ENCODE measurements at places on chromosomes 6 and 20.

DNA sequence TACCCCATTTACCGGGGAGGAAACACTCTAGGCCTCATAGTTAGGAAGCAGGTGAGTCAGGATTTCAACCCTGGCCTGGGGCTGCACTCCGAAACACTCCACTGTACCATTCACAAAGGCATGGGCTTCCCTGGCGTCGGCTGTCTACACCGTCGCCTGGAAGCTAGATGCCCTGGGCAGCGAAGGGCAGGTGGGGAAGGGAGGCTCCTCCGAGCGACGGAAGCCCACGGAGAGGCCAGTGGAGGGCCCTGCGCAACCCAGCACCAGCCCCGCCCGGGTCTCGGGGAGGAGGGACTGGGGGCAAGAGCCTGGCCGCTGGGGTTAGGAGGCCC is 16.1 kb downstream of the SDCBP2 start:
- no peak for DNase-seq

DNA sequence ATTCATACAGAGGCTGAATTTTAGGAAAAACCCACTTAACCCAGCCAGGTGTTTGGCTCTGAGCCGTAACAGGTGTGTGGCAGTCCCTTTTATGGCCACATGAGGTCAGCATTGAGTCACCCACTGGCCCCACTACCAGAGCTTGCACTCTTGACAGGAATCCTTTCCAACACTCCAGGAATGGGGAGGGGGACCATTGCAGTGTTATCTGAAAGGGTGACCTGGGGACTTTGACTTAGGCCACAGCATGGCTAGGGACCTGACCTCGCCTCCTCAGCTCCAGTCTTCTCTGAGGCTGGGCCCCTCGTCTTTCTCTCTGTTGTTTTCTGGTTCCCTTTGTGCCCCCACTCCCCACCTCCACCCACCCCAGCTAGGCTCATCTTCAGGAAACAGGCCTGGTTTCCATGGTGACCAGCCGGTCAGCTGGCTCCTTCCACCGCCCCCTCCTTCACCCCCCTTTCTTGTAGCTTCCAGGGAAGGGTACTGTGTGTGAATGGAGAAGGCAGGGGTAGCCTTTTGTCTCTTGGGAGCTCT is 2.1 kb upstream of the TMEM151B start:
- DNase-seq = no peak

- no peak for DNase-seq
Observed at GRCh38 chr6:100719883-100720682, 161.0 kb downstream of the ASCC3 start.

GRCh38 chr6:56688521-56688920 is 45.8 kb upstream of the DST start:
- no peak for DNase-seq

- no peak for DNase-seq
Observed at GRCh38 chr6:136014454-136015437, 163.2 kb downstream of the PDE7B start.

DNA sequence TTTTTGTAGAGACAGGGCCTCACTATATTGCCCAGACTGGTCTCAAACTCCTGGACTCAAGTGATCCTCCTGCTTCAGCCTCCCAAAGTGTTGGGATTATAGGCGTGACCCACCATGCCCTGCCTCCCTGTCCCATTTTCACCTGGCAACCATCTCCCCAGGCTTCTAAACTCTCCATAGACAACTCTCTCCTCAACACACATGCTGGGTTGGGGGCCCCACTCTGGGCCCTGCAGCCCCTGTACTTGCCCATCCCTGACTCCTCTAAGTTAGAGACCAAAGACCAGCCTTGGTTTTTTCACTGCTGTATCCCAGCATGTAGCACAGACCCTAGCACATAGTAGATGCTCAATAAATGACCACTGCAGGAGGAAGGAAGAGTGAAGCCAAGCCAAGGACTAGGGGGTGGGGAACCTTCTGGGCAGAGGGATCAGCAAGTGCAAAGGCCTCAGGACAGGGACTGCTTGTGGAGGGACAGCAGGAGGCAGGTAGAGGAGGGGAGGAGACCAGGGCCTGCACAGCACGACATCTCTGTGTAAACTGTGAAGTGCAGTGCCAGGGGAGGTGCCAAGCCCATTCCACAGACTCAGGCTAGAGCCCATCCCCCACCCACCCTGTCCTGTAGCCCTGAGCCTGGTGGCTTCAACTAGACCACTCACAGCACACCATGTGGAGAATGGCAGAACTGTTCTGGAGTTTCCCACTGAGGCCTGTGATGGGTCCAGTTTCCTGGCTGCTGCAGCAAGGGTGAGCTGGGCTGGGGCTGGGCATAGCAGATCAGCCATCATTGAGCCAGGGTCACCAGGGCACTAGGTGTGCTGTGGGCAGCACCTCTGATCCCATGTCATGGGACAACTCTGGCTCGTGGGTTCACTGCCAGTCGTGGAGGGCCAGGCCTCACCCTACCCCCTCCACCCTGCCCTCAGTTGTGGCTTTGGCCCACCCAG is 3.4 kb upstream of the SRC start:
- no peak for DNase-seq

DNA sequence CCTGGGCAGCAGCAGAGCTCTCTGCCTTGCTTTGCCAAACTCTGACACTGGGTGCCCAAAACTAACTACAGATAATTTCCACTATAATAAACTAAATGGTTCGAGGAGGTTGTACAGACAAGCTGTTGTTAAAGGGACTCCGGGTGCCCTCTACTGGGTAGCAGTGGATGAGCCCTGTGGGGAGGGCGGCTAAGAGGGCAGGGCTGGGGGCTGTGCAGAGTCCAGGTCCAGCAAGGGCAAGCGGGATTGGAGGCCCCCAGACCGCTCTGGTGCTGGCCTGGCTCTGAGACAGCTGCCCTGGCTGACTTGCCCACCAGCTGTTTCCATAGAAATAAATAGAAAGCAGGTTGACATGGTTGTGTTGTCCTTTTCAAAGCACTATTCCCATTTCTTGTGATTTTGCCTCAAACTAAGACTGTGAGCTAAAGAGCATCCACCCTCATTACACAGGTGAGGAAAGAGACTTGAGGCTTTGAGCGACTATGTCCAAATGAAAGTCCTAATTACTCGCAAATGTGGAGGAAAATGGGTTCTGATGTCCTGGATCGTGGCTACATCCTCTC is 167.6 kb upstream of the CST7 start:
- DNase-seq = no peak

GRCh38 chr20:4021906-4022305 is 6.5 kb upstream of the RNF24 start:
- DNase-seq = no peak

- DNase-seq = no peak
Observed at GRCh38 chr6:7467007-7467897, 74.2 kb upstream of the DSP start.

GRCh38 chr20:33704197-33704924 is 15.7 kb downstream of the PXMP4 start:
- DNase-seq = no peak

DNA sequence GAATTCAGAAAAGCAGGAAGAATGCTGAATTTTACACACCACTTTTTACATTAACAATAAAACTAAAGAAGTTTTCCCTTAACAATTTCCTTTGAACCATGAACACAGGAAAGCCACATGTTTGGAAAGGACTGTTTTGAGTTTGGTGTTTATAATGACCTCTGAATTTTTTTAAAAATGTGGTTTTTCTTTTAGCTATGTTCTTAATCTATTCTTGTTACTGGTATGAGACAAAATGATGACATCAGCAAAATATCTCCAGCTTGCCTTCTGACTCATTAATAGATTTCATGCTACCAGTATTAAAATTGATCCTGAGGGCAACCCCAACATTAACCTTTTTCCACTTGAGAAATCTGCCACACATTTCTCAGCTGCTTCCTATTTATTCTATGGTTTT is 217.5 kb upstream of the THEMIS start:
- no peak for DNase-seq

GRCh38 chr6:143611580-143611979 is 66.2 kb upstream of the PHACTR2 start:
- DNase-seq = no peak

DNA sequence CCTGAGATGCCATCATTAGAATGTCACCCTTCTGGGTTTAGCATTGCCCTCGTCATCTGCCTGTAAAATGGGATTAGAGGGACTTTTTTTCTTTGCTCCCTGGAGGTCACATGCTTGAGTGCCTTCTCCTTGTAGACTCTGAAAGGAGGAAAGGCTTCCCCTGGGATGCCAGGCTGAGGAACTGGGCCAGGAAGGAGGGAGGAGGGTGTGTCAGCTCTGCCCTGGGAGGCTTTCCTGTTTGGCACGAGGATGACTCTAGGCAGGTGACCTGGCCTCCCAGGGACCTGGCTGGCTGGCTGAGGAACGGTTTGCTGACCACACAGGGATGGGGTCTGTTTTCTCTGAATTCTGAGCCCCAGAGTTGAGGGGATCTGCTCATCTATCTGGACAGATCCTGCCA is 137.9 kb upstream of the RNF24 start:
- no peak for DNase-seq

DNA sequence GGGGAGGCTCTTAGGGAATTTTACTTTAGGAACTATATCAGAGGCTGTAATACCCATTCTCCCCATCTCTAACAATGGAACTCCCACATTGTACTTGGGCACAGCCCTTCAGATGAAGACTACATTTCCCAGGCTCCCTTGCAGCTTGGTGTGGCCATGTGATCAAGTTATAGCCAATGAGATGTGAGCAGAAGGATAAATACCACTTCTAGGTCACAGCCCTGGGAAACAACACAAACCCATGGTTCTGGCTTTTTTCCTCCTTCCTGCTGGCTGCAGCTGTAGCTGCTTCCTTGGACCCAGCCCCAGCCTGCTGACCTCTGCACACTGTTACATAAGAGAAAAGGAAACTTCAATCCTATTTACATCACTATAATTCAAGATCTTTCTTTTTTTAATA is 445.9 kb upstream of the JARID2 start:
- DNase-seq = no peak

- DNase-seq = no peak
Observed at GRCh38 chr6:53616450-53617357, 48.9 kb downstream of the KLHL31 start.

DNA sequence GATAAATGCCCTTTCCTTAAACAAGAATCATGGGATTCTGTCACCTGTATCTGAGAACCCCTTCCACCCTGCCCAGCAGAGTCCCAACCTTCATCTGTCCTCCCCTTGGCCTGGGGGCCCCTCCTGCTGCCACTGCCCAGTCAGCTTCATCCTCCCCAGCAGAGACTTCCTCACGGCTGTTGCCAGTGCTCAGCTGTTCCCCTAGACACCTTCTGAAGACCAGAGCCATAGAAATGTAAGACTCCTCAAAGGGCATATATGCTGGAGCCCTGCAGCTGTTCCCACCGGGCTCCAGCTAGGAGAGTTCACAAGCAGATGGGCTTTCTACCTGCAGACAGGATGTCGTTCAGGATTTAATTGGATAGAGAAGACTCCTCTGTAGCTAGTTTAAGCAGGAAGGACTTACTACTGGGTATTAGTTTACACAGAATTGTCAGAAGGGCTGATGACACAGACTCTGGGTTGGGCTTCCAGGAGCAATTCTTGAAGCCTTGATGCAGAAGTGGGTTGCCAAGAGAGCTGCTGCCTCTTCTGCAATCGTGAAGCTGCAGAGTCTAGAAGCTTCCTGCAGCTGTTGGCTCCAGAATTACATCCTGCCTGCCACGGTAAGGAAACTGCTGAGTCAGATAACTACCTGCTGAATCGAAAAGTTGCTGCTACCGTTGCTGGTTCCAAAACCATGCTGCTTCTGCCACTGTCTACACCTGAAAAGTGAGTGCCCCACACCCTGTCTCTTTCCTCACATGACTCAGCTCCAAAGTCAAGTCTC is 57.1 kb upstream of the MLN start:
- DNase-seq = no peak

DNA sequence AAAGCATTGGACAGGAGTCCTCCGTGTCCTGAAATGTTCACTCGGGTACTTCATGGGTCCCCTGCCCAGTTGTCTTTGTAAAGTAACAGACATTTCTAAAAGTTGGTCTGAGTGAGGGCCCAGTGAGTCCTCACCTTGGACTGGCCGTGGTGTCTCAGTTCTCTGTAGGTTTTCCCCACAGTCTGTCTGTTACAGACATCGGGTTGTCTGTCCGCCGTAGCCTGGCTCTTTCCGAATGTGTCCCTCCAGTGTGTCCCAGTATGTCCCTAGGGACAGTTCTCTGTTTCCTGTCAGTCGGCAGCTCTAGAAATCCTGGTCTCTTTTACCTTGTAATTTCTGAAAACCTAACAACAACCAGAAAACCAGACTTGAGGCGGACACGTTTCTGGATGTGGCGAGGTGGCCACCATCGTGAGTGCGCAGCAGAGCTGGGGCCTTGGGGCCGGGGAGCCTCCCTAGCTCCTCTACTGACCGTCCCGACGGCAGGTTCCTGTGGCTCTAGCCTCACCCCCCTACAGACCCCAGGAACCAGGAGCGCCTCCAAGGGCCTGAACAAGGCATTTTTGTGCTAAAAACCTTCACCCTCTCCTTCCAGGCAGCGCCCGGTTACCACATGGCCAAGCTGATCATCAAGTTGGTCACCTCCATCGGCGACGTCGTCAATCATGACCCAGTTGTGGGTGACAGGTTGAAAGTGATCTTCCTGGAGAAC is 42.2 kb downstream of the PYGB start:
- DNase-seq = no peak

DNA sequence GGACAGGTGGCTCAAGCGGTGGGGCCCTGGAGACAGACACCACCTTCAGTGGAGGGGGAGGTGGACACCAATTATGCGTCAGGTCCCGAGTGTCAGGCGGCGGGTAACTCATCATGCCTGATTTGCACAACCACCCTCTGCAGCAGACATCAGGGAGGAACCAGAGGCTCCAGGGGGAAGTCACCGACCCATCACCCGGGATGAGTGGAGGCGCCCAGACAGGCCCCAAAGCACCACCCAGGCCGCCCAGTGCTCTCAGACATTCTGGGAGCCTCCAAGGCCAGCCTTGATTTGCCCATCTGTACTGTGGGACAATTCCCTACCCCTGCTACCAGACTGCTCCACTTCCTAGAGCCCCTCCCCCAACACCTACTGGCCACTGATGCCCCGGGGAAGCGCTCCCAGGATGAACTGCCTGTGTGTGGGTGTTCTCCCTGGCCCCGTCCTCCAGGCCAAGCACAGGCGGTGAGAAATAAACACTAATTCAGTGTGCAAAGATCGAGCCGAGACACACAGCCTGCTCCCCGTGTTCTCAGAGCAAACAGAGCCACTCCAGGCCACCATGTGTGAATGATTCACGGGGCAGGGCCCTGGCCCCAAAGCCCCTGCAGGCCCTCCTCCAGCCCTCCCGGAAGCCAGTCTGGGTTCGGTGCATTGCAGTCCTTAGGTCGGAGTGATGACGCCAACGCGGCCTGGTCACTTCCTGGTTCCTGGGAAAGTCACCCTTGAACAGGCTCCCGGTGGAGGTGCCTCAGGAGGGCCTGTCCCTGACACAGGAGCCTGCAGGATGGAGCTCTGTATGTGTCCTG is 107.2 kb downstream of the ASXL1 start:
- no peak for DNase-seq

DNA sequence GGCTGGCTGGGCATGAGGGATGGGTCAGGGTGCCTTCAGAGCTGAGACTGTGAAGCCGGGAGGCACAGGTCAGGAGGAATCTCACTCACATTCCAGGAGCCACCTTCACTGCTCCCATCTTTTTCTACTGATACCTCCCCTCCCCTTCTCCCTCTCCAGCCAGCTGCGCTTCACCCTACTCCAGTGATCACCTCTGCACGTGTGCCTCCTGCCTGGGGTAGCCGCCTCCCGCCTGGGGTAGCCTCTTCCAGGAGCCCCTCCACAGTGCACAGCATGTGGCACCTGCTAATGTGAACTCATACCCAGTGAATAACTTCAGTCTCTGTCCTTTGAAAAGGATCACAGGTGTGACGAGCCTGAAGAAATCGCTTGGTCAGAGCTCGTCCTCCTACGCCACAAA is 232.6 kb downstream of the TMEM242 start:
- no peak for DNase-seq

- DNase-seq = no peak
Observed at GRCh38 chr6:157428427-157429202, 47.6 kb downstream of the ZDHHC14 start.
